ENCODE measurements at places on chromosomes 1 and 21.

- no peak for DNase-seq
Observed at GRCh38 chr1:8213676-8214075, 104.2 kb upstream of the SLC45A1 start.

- DNase-seq = no peak
Observed at GRCh38 chr1:29772584-29773100, 536.3 kb downstream of the PTPRU start.

GRCh38 chr1:234484218-234484617 lies 5.2 kb upstream of the TARBP1 start:
- no peak for DNase-seq

DNA sequence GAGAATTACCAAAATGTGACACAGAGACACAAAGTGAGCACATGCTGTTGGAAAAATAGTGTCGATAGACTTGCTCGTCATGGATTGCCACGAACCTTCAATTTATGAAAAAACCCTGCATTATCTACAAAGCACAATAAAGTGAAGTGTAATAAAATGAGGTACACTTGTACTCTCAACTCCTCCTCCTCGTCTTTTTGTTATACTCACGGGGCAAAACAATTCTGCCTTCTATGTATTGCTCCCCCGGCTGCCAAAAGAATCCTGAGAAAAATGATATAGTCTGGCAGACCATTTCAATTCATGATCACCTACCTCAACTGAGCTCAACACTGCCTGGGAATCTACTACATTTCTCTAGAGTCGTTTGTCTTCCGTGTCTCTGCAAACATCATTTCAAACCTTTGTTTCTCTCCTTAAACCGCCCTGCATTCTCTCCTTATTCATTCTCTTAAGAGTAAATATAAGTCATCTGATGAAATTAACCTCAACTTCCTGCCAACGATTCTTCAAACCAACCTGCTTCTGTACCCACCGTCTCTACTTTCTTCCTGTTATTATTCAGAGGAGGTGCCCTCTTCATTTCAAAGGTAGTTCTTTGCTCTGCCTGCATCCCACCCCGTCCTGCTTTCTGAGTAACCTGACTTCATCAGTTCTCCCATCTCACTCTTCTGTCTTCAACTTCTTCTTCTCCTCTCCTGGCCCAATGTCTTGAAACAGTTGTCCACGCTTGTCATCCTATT lies 12.9 kb upstream of the IL19 start:
- no peak for DNase-seq

GRCh38 chr1:245577191-245578157 lies 422.7 kb downstream of the KIF26B start:
- DNase-seq = no peak

GRCh38 chr21:34004974-34005373 lies 68.4 kb upstream of the MRPS6 start:
- no peak for DNase-seq

- no peak for DNase-seq
Observed at GRCh38 chr1:53107570-53108322, 34.7 kb downstream of the SLC1A7 start.

DNA sequence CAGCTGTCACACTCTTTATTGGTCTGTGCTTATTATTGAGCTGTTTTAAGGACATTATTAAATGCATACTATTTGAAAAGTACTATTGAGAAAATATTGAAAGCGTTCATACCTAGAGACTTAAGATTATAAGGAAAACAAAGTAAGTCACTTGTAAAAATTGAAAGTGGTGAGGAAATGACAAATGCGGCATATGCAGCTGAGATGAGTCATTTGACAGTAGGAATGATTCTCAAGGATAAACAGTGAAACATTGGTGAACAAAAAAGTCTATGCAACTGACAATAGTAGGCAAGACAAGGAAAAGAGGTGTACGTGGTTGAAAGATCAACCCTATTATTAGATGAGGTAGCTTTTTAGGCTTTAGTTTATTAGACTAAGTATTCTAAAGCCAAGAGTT lies 82.6 kb upstream of the MAP10 start:
- DNase-seq = no peak

DNA sequence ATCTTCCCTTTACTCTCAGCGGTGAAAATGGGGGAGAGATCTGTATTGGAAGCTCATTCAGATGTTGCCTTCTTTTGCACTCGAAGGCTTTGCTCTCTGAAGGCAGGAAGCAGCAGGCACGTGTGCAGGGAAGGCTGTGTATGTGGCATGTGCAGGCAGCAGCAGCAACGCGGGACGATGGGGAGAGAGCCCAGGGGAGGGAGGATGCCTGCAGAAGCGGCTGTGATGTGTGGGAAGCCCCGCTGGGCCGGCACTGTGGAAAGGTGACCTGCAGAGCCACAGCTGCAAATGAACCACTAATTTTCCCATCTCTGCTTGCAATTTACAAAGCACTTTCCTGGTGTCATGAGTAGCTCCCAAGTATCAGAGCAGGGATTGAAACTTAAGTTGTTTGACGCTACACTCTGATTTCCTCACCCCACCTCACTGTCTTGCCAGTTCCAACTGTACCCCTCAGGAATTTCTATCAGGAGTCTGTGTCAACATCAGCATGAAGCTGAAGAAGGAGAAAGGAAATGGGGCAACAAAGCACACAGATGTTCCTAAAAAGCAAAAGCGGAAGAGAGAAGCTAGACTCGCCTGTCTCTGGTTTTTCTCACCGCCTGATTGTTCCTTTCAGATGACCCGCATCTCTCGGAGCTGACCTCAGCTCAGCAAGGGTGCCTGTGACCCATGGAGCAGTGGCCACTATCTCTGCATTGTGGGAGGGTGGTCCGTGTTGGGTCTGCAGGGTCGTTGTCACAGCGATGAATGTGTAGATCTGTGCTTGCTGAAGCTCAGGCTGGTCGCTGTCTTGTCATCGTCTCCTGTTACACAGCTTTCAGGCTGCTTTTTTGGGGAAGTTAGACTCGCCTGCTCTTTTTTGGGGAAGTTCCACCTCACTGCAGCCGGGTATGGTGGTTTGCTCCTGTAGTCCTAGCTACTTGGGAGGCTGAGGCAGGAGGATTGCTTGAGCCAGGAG lies 156.1 kb downstream of the KIF26B start:
- DNase-seq = no peak

- no peak for DNase-seq
Observed at GRCh38 chr1:113990961-113991360, 11.7 kb downstream of the OLFML3 start.

DNA sequence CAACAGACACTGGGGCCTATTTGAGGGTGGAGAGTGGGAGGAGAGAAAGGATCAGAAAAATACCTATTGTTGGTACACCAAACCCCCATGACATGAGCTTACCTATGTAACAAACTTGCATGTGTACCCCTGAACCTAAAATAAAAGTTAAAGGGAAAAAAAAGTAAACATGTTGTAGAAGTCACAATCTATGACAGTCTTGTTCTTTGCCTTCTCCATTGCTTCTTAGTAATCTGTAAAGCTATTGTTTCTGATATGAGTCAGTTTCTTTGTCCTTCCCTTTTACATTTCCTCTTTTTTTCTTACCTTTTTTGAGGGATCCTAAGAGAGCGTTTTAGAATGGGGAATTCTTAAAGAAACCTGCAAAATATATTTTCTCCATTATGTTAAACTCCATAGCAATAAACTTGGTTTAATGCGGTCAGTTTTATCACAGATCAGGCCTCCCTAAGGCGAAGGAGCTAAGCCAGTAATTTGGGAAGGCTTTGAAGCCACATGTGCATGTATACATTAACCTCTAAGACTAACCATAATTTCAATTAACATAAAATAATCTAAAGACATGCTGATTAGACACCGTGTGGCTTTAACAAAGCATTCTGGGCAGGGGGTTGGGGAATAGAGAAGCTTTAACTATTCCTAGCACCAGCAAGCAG lies 77.8 kb upstream of the C1orf105 start:
- DNase-seq = no peak

DNA sequence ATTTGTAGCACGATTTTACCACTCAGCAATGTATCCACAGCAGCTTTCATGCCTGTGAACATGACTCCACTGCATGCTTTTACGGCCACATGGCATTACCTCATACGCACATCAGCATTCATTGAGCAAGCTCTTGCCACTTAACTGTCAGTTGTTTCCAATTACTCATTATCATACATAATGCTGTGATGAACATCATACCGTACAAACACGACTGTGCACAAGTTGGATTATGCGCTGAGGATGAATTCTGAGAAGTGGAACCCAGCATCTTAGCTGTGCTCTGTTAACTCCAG lies 9.6 kb downstream of the UMODL1 start:
- DNase-seq = no peak

- DNase-seq = peak; percentile 12
Observed at GRCh38 chr1:98053471-98054366, 132.9 kb upstream of the DPYD start.

DNA sequence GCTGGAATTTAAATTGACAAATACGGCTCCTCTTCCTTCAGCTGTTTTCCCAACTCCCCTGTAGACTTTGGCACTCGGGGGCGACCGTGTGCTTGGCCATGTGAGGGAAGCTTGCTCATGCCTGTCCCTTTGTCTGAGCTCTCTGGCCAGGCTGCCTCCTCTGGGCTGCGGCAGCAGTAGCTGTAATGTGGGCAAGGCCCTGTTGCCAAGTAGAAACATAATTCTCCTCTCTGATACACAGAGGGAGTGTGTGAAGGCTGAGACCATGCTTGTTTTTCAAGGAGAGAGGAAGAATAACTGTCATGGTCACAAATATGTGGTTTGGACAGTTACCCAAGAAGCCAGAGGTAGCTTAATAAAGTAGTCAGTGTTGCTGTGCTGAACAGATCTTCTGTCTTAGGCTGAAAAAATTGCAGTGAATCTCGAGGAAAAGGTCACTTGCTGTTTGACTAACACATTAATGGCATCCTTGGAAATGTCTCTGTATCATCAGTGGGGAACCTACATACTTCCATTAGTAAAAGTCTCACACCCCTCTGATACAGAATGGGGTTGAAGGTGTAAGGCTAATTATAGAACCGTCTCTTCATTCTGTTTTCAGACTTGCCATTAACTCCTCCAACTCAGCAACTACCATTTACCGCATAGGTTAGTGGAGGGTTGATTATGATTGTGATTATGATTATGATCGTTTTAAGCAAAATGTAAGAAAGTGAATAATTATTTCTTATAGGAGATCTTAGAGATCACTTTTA lies 94.6 kb downstream of the TGFB2 start:
- DNase-seq = no peak

GRCh38 chr21:45129189-45129923 lies 55.0 kb downstream of the ADARB1 start:
- no peak for DNase-seq

GRCh38 chr1:85379203-85380136 lies 85.5 kb downstream of the DDAH1 start:
- DNase-seq = no peak

DNA sequence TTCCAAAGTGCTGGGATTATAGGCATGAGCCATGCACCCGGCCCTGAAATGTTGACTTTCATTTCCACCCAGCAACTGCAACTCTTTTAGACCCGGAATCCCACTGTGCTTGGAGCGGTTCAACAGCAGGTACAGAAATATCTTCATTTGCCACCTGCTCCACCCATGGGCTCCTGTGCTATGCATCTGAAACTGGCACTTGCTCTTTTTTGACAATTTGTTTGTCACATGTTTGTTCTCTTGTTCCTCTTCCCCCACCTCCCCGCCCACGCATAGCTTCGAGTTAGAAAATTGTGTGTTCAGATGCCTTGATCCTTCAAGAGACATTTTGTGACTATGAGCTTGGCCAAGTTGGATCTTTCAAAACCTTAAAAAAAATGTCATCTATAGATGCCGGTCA lies 2.4 kb upstream of the IFNLR1 start:
- DNase-seq = no peak

GRCh38 chr21:36487641-36488307 lies 7.9 kb upstream of the CLDN14 start:
- no peak for DNase-seq

- no peak for DNase-seq
Observed at GRCh38 chr21:29887313-29888009, 52.3 kb downstream of the GRIK1 start.

DNA sequence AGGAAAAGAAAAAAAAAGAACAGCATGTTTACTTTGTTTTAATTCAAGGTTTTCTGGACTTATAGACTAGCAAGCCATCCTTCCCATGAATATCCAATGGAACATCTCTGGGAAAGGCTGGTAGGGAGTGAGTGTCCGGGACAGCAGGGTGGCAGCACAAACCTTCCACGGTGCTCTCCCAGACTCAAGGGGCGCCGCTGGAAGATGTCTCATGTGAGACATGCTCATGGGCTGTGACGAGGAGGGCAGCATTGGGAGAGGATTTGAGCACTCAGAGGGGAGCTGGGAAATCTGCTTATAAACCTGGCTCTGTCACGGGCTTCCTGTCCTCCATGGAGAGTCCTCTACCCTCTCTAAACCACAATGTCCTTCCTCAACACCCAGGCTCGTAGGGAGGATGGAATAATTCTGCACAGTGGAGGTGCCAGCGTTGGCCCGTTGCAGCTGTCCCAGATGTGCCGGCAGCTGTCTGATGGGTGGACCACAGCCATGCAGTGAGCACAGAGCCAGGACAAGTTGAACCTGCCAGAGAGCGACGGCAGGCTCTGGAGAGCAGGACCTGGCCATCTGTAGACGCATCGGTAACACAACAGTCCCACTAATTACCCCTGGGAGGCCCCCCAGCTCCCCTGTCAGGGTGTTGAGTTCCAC lies 100.1 kb upstream of the IGSF21 start:
- no peak for DNase-seq

- no peak for DNase-seq
Observed at GRCh38 chr1:233366575-233366974, 39.1 kb downstream of the MAP3K21 start.

DNA sequence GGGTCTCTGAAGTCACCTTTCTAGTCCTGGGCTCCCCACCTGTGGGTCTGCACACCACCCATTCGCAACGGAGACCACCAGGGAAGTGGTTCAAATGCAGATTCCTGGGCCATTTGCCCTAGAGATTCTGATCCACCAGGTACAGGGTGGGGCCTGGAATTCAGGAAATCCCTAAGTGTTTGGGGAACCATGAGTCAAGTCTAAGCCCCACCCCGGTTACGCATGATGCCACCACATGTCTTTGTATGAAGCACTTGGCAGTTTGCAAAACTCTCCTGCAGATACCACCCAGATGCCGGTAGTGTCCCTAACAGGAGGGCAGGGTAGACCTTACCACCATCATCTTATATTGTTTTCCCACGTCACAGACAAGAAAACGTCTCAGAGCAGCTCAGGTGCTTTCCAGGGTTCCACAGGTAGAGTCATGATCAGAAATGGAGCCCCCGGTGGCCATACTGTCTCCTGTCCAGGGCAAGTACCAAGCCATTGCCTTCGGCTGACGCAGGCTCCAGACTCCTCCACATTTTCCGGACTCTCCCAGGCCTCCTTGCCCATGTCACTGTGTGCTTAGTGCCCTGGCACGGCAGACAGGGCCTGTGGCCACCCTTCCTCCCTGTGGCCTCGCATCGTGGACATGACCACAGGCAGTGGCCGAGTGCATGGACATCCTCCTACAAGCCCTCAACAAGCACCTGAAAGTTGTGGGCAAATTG lies 89.2 kb upstream of the TMEM51 start:
- no peak for DNase-seq

GRCh38 chr1:228407106-228408040 lies 738 bp upstream of the TRIM11 start:
- DNase-seq = no peak

GRCh38 chr1:160149716-160150115 lies 1.7 kb upstream of the ATP1A4 start:
- no peak for DNase-seq

GRCh38 chr1:209256766-209257350 lies 326.7 kb upstream of the CAMK1G start:
- no peak for DNase-seq
